Activated T-helper 1 cell treated with anti-CD3 and anti-CD28 coated beads, Interleukin-12 subunit alpha, Interleukin-12 subunit beta, Interleukin-2, Interleukin-4 antibody, amounts not matched to agents 30 ng/mL and 10 ng/mL and 1 ng/mL, durations not matched to agents 14 hours and 24 hours and 36 hours (primary cell): ENCODE measurements at places on chromosomes 3 and 15. TPM values are rescaled to one million over a fixed set of nuclear protein-coding genes. Genes with fewer than 3 reads are reported as not detected.

Gene ASB14
- not detected in 2 replicates for total RNA-seq

Gene SNRK
- total RNA-seq: 37.7 and 38.1 TPM in 2 replicates

Gene RPS17
- total RNA-seq: 2,478 and 2,503 TPM in 2 replicates

Gene RYR3
- total RNA-seq: 0.02 TPM in 1 of 2 replicates, not detected in the other

DNA sequence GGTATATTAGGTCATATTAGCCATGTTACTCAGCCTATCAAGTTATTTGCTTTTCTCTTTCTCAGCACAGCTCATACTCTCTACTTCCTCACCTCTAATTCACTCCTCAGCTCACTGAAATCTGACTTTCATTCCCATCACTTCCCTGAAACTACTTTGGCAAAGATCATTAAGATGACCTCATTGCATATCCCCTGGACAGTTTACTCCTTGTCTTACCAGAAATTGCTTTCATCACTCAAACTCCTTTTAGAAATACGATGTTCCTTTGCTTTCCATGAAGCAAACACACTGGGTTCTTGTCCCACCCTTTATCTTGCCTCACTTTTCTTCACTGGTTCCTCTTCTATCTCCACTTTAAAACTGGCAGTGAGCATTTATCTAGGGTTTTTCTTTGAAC, 354.4 kb downstream of the TUSC7 start:
- DNase-seq: no peak

GRCh38 chr3:17023006-17023664, 138.4 kb downstream of the PLCL2 start:
- peak; percentile 61 for DNase-seq

GRCh38 chr15:71545923-71546322, 264.4 kb upstream of the NR2E3 start:
- DNase-seq: no peak

DNA sequence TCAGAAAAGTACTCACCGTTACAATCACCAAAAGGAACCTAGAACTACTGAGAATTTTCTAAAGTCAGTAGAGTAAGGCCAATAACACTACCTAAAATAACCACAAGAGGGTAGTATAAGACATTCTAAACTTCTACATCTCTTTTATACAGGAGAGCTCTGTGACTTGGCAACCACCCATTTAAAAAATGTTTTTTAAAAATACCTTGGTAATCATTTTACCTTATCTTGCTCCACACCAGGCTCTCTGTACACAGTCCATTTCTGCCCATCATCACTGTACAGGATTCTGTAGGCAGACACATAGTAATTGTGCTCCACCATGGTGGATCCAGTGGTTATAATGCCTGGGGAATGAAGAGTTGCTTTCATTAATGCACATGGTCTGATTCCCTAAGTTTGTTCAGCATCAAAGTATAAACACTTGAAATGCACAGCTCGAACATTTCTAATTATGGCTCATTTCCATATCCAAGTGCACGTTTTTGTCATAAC, 54.5 kb downstream of the ST3GAL6 start:
- DNase-seq: no peak

DNA sequence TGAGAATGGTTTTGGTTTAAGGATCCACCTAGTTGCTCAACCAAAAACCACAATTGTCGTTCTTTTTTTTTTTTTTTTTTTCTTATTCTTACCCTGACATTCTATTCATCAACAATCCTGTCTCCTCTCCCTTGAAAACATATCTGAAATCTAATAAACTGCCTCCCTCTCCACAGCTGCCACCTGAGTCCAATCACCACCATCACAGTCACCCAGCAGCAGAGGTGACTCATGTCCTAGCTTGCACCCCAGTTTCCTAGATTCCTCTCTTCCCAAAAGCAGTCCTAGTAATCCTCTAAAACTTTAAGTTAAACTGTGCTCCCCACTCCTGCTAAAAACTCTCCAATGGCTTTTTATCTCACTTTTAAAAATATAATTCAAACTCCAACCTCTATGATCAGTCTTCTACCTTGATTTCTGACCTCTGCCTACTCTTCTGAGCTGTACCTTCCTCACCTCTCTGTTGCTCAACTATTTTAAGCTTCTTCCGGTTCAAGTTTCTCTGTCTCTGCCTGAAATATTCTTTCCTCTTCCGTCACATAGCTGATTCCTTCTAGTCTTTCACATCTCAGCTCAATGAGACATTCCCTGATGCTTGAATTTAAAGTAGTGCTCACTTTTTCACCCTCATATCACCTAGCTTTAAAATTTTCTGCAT, 33.7 kb upstream of the RBMS3 start:
- no peak for DNase-seq

GRCh38 chr3:14353502-14353901, 48.9 kb upstream of the SLC6A6 start:
- DNase-seq: no peak

DNA sequence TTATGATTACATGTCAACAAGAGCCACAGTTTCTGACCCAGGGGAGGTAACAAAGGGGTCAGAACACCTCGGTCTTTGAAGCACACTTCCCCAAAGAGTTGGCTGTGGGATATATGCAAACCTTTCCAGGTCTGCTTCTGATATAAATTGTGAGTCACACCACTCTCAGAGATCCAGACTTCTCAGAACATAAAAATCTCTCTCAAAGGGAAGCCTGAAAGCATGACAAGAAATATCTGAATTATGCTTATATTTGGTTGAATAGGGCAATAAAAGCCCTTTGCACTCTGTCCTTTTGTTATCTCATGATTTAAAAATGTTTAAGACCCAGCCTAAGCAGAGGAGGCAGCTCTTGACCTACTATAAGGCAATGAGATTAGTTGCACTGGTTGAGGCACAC, 56.8 kb downstream of the MYH15 start:
- no peak for DNase-seq

- DNase-seq: no peak
These were observed 149.2 kb upstream of the CTNNB1 start for GRCh38 chr3:41050144-41050543.

GRCh38 chr3:194178669-194179068, 42.7 kb downstream of the HES1 start:
- DNase-seq: no peak

DNA sequence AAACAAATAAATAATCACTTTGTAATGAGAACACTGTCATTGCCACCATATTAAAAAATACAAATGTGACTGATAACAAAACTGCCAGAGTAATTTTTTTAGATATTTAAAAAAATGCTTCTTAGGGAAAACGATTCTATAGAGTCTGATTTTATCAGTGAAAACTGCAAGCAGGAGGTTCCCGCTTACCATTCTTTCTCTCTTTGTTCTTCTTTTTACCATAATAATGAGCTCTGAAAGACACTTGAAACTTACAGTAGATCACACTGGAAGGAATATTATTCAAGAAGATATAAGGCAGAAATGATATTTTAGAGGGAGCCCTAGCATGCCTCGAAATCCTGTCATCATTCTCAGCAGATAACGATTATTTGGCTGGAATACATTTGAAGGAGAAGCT, 701.3 kb downstream of the ROBO1 start:
- DNase-seq: no peak

GRCh38 chr15:47796830-47797229, 79.5 kb downstream of the SEMA6D start:
- no peak for DNase-seq

GRCh38 chr3:61172684-61173083, 78.6 kb downstream of the FHIT start:
- no peak for DNase-seq

DNA sequence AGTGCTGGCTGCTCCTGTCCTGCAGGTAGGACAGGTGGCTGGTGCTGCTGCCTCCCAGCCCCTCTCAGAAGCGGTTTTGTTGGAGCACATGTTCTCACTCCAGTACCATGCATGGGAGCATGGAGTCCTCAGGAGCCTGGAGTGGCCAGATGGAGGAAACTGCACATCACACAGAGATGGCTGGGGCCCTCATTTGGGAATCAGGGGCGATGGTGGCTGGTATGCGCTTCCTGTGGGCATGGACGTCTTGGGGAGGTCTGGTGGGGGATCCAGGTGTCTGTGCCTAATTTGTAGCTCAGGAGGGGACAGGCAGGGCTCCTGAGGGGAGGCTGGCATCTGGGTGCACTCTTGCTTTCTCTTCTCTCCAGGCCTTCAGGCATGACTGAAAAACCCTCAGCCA, 168.2 kb downstream of the KLF13 start:
- no peak for DNase-seq

GRCh38 chr3:6785726-6786125, 75.2 kb upstream of the GRM7 start:
- no peak for DNase-seq

DNA sequence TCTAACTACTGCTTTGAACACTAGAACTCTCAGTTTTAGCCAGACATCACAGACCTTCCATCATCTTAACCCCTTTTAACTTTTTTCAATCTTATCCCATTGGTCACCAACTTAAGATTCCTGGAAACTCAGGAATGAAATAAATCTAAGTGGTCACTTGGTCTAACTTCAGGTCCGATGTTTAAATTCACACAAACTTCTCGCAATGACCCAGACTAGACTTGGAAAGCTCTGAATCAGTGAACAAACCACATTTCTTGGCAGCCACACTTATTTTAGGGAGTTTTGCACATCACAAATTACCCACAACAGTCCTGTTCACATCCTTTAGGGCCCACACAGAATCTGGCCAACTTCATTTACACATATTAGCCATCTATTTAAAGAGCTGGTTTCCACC, 118.9 kb downstream of the MAGI1 start:
- no peak for DNase-seq

- DNase-seq: no peak
These were observed 106.3 kb downstream of the SNRPN start for GRCh38 chr15:25060996-25061620.

DNA sequence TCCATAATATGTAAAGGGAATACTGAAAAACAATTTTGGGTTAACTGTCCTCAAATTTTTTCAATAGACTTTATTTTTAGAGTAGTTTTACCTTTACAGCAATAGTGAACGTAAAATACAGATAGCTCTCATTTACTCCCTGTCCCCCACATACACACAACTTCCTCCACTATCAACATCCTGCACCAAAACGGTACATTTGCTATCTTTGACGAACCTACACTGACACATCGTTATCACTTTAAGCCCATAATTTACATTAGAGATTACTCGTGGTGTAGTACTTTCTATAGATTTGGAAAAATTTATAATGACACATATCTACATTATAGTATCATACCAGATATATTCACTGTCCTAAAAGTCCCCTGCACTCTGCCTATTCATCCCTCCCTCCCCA, 16.9 kb upstream of the P2RY1 start:
- no peak for DNase-seq

GRCh38 chr3:178618197-178618596, 82.0 kb downstream of the KCNMB2 start:
- DNase-seq: no peak
